ENCODE measurements at places on chromosomes 7 and 10.

GRCh38 chr7:114086914-114087652, 168.3 kb upstream of the PPP1R3A start:
- DNase-seq, result no peak

DNA sequence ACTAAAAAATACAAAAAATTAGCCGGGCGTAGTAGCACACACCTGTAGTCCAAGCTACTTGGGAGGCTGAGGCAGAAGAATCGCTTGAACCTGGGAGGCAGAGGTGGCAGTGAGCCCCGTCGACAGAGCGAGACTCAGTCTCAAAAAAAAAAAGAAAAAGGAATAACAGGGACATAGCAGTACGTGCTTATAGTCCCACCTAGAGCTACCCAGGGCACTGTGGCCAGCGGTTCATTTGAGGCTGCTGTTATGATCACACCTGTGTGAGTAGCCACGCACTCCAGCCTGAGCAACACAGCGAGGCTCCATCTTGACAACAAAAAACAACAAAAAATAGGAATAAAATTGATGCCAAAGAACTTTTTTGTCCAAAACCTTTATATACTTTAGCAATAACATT, 17.1 kb downstream of the WAPL start:
- no peak for DNase-seq

DNA sequence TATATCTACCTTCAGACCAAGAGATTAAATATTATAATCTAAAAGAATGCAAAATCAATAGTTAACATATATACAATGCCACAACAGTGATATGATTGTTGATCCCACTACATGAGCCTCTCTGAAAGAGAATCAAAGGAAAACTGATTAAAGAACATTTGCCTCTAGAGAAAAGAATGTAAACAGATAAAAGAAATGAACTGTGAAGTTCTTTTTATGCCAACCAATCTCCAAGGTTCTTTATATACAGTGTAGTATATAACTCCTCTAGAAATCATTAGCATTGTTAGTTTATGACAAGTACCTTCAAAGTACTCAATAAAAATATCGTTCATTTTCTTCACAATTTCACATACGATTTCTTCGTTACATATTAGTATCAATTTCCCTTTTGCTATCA, 20.1 kb downstream of the CNOT4 start:
- DNase-seq, result no peak

- DNase-seq, result no peak
Observed at GRCh38 chr7:140610204-140611165, 30.1 kb downstream of the DENND2A start.

- no peak for DNase-seq
Observed at GRCh38 chr10:119817991-119818888, 54.4 kb downstream of the MCMBP start.

GRCh38 chr7:141475679-141476078, 75.5 kb upstream of the AGK start:
- DNase-seq, result no peak

GRCh38 chr7:120272701-120273475, at the start of gene KCND2:
KCND2 (plus strand) TSS chr7:120273175.
- DNase-seq, result no peak

- DNase-seq, result no peak
Observed at GRCh38 chr10:86757113-86757972, 924 bp downstream of the BMPR1A start.

GRCh38 chr7:130377178-130377577, 3.1 kb upstream of the CPA1 start:
- no peak for DNase-seq

DNA sequence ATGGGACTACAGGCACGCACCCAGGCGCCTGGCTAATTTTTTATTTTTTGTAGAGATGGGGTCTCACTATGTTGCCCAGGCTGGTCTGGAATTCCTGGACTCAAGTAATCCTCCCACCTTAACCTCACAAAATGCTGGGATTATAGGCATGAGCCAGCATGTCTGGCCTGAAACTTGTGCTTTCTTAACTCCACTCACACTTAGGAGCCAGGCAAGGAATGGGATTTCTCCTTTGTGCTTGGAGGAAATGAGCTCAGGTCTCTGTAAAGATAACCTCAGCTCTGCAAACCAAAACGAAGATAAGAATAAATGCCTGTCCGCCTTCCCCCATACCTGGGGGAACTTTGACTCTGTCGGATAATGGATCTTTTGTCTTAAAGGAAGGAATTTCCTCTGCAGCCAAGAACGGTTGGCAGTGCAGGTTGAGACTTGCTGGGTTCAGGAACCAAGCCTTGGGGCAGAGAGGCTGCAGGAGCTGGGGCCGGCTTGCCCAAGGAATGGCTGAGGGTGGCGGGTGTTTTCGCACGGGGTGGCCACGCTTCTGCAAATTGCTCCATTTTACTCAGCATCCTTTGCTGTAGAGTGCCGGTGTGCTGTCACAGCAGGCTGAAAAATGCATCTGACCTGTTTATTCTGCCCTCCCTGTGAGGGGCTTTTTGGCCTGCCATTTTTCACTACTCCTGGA, 174.2 kb downstream of the KIAA1217 start:
- no peak for DNase-seq

DNA sequence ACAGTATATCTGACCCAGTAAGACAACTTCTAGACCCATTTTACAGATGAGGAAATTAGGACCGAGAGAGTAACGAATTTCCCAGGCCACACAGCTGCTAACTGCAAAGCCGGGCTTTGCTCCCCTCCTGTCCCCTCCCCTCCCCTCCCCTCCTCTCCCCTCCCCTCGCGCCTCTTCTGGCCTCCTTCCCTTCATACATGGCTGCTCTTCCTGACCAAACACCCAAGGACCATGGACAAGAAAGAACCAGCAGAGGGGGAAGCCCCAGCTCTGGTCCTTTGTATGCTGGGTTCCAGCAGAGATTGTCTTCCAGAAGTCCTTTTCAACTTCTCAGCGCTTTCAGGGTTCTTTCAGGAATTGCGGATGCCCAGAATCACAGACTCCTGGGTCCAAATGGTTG, 3.6 kb upstream of the TMEM72 start:
- DNase-seq, result no peak

- DNase-seq, result no peak
Observed at GRCh38 chr10:123720536-123720935, 54.4 kb downstream of the GPR26 start.

- no peak for DNase-seq
Observed at GRCh38 chr10:110365356-110366143, 60.8 kb upstream of the SMNDC1 start.

- peak; percentile 69 for DNase-seq
Observed at GRCh38 chr10:93893646-93894515, at the start of gene SLC35G1. SLC35G1 (plus strand) TSS chr10:93893978; CDS start chr10:93894034, 56 bp downstream.

DNA sequence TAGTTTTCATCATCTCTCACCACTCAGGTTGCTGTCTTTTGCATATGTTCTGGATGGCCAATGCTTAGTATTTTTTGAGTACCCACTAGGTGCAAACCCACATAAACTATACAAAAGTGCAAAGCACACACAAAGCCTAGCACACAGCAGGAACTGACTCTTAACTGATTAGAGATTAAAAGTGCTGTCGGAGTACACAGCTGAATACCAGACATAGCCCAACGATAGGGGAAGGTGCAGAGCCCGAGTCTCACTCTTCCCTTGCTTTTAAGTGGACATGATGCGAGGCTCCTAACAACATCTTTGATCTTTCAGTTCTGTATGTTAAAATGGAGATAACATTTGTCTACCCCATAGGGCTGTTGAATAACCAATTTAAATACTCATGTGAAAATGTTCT, 90.8 kb downstream of the DPY19L1 start:
- DNase-seq, result no peak

GRCh38 chr10:7585228-7585627, 81.5 kb downstream of the ITIH5 start:
- no peak for DNase-seq

DNA sequence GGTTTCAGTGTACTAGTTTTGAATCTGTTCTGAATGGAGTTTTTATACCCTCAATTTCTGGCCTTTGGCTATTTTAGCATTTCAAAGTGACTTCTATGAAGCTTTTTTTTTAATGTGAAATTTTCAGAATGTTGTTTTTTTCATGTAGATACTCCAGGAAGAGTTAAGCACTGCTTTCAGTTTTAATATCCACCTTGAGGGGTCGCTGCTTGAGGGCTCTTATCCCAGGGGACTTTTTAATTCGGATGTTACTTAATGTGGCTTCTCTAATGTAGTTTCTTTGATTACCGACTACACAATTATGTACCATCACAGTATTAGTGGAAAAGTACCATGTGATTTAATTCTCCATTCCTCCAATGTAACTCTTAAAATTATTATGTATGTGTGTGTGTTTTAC, 5.2 kb downstream of the IFIT5 start:
- no peak for DNase-seq

- DNase-seq, result no peak
Observed at GRCh38 chr10:92184977-92185376, 105.9 kb downstream of the CPEB3 start.

GRCh38 chr10:95248989-95249388, 41.8 kb downstream of the PDLIM1 start:
- no peak for DNase-seq

- DNase-seq, result no peak
Observed at GRCh38 chr10:21172542-21172929, 275.4 kb upstream of the NEBL start.

DNA sequence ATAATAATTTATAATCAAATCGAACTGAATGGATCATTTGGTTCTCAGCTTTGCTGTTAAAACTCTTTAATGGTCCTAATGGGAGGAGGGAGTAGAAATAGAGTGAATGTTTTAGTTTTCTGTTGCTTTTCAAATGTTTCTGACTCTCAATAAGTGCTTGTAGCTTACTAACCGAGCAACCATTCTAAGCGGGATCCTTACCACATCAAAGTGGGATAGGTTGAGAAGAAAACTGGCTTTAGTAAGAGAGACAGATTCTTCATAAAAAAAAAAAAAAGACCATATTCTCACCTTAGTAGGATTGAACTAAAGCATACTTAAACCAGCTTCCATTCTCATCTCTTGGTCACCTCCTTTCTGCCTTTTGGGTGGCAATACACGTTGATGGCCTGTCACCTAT, 584.2 kb downstream of the AUTS2 start:
- no peak for DNase-seq

DNA sequence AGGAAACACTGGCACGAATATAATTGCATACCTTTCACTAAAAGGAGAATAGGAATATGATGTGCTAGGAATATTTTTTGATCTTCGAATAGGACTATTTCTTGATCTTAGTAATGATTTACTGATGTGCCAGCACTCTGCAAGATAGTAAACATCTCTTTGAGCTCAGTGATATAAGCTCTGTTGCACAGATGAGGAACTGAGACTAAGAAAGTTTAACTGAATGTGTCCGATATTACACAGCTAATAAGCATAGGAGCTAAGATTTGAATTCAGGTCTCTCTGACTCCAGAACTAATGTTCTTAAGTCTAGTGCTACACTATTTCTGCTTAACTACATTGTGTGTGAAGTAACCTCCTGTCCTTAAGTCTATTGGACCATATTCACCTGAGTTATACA, 98.4 kb upstream of the PTPRZ1 start:
- DNase-seq, result no peak

DNA sequence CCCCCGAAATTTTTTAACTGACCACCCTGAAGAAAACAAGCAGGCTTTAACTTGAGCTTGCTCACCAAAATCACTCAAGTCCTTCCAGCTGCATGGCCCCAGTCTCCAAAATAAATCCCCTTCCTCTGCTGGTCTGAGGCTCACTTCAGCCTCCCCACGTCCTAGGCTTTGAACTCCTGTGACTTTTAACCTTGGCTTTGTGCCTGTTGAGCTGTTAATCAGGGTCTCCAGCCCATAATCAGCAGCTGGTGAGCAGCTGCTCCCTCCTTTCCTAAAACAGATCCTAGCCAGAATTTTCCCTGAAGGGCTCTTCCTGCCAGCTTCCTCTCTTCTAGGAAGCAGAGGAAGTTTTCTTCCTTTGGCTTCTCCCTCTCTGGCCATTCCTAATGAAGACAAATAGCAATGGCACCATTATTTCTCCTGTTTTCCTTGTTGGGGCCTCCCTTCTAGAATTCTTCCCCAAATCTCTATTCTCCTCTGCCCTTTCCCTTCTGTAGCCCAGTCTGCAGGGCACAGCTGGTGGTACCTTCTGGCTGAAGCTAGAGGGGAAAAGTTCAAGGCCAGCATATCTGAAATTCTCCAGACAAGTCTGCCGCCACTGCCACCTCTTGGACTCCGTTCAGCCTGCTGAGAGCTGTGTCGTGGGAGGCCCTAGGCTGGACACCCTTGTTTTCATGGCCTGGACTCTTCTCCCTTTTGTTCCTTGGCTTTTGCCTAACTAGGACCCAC, 152.1 kb downstream of the NOC3L start:
- no peak for DNase-seq

DNA sequence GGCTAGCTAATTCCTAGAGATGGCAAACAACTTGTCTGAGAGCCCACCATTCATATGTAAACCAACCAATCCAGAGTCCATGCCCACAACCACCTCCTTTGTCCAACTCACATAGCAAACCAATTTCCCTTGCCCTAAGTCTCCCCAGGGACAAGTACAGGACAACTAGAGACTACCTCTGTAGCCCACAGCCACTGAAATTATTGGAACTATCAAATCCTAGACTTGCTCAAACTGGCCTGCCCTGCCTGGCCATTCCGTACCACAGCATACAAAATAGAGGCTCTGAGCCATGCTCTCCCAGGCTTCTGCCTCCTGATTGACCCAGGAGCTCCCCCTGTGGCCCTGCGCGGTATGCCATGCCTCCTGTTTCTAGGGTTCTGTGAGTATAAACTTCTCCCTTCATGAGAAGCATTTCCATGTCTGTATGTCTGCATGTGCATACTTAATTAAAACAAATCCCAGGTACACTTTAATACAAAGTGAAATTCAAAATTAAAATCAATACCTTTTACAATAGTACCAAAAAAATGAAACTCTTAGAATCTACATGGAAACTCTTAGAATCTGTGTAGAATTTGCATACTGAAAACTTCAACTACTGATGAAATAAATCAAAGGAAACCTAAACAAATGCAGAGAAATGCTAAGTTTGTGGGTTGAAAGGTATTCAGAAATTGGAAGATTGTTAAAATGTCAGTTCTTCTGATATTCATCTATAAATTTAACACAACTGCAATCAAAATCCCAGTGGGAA, 4.0 kb upstream of the HECW1 start:
- DNase-seq, result no peak

DNA sequence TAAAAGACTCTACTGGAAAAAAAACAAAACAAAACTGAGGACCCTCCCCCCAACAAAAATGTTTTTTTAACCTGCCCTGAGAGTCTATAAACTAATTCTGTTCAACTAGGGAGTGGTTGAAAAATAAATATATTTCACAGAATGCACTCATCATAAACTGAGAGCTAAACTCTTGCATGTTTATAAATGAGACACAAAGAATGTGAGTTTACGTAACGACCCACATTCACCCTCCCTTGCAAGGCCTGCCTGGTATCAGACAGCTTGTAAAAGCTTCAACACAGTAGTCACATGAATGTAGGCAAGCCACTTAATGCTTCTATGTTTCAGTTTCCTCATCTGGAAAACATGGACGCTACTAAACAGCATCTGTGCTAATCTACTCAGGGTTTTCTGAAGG, 50.3 kb downstream of the JAZF1 start:
- no peak for DNase-seq

- DNase-seq, result no peak
Observed at GRCh38 chr10:56728349-56728748, 367.3 kb upstream of the ZWINT start.

- no peak for DNase-seq
Observed at GRCh38 chr7:84783141-84783778, 403.6 kb downstream of the SEMA3D start.

Data from stimulated activated CD4-positive, alpha-beta T cell treated with anti-CD3 and anti-CD28 coated beads, Interleukin-15, amount 100 ng/mL, for 1 hour (primary cell).